ENCODE measurements at places on chromosomes 2 and 18.

GRCh38 chr2:9950521-9951271, 797 bp upstream of the GRHL1 start:
- DNase-seq = peak; percentile 37

DNA sequence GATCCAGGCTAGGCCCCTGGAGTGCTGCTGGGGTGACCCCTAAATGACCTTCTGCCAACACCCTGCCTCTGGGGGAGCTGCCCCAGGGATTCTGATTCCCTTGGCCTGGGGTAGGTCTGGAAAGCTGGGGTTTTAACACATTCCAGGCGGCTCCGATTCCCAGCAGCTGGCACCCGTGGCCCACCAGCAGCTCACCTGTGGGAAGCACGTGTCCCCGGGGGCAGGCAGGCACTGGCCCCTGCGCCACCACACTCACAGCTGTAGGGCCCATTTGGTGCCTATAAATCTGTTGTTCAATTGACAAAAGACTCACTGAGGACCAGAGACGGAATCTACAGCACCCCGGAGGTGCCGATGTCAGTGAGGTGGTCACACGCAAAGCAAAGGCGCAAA, 4.1 kb upstream of the KLHL30 start:
- no peak for DNase-seq

DNA sequence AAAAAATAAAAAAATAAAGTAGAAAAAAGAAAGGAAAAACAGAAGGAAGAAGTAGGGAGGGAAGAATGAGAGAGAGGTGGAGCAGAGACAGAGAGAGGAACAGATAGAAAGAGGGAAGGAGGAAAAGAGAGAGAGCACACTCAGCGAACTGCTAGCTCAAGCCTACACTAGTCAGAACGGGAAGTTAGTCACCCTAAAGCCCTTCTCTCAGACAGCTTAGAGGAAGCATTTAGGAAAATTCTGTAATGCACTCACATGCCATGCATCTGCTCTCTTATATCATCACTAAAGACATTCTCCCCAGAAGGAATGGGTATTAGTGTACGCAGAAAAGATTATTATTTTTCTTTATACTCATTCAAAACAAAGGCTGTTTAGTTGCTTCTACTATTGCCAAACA, 68.1 kb upstream of the SULT1C3 start:
- DNase-seq = no peak

- DNase-seq = no peak
Measured at GRCh38 chr18:63377275-63377980, 10.4 kb upstream of the KDSR start.

DNA sequence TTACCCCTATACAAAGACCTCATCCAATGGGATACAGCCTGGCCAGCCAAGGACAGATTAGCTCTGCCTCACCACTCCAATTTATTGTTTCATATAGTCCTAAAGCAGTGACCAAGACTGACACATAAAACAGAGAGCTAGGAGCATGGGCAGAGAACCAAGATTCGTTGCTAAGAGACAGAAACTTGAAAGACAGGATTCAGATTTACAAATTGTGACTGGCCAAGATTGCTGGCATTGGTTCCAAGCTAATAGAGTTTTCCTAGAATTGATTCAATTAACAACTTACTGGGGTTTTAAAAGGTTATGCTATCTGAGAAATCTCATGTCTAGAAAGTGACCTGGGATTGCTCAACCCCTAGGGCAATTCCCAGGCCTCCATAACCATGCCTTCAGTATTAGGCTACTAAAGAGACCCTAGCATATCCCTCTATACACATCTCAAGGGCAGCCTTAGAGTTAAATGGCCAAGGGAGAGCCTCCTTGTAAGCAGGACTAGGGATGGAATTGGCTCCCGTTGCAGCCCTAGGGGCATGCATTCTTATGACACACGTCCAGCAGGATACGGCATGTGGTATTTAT, 75.6 kb downstream of the ICOS start:
- DNase-seq = no peak

DNA sequence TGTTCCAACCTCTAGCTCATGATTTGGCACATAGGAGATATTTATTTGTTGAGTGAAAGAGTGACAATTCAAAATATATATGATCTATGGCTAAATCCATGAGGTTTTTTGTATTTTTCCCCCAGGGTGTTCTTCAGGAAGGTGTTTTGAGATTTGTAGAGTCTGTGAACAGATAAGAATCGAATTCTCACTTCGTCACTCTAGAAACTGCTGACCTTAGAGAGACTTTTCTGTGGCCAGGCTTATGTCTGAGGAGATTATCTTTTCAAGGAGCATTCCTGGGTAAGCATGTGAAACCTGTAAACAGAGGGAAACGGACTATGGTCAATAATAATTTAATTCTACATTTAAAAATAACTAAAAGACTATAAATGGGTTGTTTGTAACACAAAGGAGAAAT, 849 bp upstream of the ITGB6 start:
- no peak for DNase-seq

DNA sequence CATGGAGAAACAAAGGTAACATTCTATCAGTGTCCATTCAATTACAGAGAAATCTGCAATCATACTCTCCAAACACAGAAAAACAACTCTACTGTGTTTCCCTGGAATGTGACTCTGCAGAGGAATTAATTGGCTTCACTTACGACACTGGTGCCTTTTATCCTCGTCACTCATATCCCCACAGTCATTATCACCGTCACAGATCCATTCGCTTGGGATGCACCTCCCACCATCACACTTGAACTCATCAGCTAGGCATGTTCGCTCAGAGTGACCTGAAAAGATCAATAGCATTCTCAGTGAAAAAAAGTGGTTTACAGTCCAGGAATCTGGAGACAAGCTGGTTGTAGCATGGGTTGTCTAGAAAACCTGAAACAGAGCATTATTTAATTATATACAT, 124.3 kb downstream of the DHRS9 start:
- no peak for DNase-seq

GRCh38 chr18:36364911-36365624, 67.6 kb downstream of the FHOD3 start:
- no peak for DNase-seq

GRCh38 chr2:12452185-12452584, 264.6 kb upstream of the TRIB2 start:
- no peak for DNase-seq

DNA sequence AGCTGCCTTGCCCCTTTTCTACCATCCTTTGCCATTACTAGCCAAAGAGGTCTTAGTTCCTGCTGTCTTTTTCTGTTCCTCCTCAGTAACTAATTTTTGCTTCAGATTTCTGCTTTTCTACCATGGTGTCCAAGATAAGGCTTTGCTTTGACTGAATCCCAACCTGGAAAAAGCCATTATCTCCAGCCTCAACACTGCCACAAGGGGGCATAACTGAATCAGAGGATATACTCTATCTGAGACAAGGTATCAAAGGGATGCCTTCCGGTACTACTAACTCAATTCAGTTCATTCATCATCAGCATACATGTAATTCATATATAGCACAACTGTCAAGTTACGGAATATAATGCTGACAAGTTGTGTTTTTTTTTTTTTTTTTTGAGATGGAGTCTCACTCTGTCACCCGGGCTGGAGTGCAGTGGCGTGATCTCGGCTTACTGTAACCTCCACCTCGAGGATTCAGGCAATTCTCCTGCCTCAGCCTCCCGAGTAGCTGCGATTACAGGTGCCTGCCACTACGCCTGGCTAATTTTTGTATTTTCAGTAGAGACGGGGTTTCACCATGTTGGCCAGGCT, 11.4 kb downstream of the OSGEPL1 start:
- no peak for DNase-seq

Measured in head of caudate nucleus (tissue), 42 donors.